Renal cortical epithelial cell (primary cell): ENCODE measurements at places on chromosomes 12 and 14. TPM values are rescaled to one million over a fixed set of nuclear protein-coding genes. Genes with fewer than 3 reads are reported as not detected.

The SERPINA1 gene
- 32.1 and 137 TPM in 2 replicates for total RNA-seq

The RTN1 gene
- 0.05 TPM in 1 of 2 replicates, not detected in the other for total RNA-seq

GRCh38 chr12:101115326-101115725 is 94.7 kb downstream of the SLC5A8 start:
- no peak for DNase-seq

DNA sequence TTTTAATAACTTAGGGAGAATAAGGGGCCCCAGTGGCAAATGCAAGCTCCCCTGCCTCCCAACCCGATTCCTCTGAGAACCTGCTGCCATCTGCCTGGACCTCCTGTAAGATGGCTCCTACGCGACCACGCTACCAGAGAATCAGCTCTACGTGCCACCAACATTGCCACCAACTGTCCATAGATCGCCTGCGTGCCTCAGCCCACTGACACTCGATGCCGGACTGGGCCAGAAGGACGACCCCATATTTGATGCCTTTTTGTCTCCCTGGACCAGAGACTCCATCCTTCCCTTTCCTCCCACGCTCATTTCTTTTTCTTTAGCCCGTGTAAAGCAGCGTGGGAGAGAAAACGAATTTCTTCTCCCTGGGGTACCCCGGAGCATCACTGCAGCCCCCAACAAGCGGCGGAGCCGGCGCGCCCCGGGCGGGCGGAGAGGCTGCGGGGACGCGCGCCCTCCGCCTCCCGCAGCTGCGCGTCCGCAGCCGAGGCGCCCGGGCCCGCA is 565 bp upstream of the KLHL42 start:
- no peak for DNase-seq

DNA sequence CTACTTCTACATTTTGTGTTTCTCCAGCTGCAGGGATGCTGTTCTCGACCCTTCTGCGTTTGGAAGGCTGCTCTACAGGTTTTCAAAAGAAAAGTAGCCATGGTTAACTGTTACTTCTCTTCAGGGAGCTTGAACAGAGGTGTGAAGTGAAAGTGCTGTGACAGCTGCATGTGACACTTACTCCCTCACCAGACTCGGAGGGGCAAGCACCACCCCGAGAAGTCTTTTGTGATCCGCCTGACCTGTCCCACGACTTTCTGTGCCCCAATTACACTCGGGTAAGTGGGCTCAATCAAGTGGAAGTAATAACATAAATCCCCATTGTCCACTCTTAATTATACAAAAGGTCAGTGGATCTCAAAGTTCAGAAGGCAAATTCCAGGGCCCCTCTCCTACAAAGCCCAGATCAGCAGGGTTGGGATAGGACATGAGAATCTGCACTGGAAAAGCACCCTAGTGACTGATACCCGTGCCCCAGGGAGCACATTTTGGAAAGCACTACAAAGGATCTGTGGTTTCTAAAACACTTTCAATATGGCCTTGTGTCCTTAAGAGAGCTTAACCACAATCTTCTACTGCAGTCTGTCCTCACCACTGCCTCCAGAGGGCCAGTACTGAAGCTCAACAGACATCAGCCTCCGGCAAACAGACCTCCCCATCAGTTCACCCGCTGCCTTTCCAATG is 11.5 kb downstream of the FICD start:
- no peak for DNase-seq

GRCh38 chr12:51911788-51912711 is 4.7 kb downstream of the ACVRL1 start:
- DNase-seq = peak; percentile 25

- DNase-seq = no peak
Observed at GRCh38 chr14:71621980-71622605, 310.1 kb upstream of the RGS6 start.
